G401 (cell line): ENCODE measurements at places on chromosomes 12 and 14. TPM values are rescaled to one million over a fixed set of nuclear protein-coding genes. Genes with fewer than 3 reads are reported as not detected.
A peak's percentile ranks its signal among the peaks of the same experiment; 100 is the strongest.

DNA sequence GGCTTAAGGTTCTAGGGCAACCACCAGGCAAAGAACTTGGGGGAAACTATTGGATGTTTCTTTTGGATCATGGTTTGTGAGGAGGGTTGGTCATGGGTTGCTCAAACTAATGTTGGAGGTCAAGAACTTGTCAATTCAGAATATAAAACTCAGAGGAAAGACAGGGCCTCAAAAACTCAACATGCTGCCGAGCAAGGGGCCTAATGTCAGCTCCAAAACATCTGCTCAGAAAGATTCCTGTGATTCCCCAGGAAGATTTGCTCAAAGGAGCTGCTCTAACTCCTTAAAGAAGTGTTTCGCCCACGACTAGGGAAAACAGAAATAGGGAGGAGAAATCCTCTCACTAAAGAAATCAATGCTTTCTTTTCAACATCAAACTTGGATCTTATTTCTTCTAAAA, 3.7 kb upstream of the IGF1 start:
- DNase-seq: no peak

DNA sequence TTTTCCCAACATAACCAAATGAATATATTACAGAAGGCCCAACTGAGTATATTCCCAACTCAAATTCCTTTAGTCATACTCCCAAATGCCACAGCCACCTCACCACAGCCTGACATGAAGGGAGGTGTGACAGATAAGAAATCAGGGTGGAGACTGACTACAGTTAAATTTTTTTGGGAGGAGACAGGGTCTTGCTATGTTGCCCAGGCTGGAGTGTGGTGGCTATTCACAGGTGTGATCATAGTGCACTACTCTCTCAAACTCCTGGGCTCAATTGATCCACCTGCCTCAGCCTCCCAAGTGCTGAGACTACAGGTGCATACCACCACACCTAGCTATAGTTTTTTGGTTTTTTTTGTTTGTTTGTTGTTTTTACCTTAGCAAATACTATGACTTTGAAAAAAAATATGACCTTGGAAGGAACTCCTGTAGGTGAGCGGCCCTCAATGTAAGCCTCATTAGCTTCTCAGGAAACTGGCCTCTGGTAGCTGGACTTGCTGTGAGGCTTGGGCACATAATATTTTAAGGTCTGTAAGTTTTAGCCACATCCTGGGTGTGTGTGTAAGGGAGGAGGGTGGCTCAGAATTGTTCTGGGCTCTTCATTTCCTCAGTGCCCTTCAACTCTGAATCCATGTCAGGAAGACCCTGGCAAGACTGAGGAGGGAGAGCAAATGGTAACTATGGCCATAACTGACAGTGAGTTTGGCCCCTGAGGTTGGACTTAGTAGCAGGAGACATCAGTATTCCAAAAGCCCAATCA, 39.1 kb upstream of the LTBP2 start:
- DNase-seq: no peak

DNA sequence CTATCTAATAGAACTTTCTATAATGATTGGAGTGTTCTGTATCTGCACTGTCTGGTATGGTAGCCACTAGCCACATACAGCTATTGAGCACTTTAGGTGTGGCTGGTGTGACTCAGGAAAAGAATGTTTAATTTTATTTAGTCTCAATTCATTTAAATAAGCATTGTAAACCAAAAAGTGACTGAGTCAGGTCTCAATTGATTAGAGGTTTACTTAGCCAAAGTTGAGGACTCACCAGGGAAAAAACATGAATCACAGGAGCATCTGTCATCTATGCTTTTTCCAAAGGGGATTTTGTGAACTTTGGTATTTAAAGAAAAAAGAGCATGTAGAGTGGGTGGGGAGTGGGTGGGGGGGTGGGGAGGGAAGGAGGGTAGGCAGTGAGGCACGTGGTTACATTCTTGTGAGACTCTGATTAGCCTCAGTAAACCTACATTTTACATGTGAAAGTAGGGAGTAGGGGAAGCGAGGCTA, 473.1 kb downstream of the ATP23 start:
- no peak for DNase-seq

DNA sequence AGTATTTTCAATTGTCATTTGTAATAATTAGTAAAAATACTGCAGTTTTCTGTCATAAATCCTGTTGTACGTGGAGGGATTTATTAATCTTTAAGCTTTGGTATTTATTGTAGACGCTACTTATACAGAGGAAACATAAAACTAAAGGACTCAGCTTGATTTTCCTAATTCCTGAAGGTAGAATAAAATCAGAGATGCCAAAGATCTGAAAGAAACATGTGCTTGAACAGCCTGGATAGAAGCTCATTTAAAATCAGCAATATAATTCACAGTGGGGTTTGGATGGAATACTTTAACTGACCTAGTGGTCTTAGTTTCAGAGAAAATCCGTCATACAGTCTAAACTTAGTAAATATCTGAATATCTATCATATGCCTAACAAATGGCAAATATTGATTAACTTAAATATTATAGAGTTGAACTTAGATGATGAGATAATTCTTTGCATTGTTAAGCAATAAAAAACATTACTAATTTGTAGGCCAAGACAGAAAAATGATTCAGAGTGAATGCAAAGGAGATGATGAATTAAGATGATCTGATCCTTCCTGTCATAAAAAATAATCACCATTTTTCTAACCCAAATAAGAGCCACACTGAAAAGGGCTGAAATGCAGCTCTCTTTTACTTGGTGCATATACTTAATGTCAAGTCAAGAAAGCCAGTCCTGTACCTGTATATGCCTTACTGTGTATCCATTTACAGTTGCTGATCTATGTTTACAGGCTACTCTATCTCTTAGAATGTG, 397.1 kb upstream of the DCN start:
- DNase-seq: peak; percentile 79

GRCh38 chr12:76859611-76860010, 19.2 kb downstream of the CSRP2 start:
- no peak for DNase-seq

GRCh38 chr14:28653521-28653920, 113.1 kb upstream of the FOXG1 start:
- DNase-seq: no peak

DNA sequence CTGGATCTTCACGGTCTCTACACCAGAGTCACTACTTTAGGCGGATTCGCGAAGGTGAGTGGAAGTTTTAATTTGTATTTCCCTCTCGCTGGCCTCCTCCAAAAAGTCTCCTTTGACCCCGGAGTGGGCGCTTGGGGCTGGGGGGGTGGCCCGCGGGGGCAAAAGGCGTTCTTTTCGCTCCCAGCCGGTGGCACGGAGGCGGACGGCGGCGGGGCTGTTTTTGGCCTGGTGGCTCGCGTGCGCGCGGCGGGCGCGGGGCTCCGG, 510 bp downstream of the ARID2 start:
- DNase-seq: no peak

GRCh38 chr12:32482226-32482625, 82.9 kb downstream of the FGD4 start:
- no peak for DNase-seq

DNA sequence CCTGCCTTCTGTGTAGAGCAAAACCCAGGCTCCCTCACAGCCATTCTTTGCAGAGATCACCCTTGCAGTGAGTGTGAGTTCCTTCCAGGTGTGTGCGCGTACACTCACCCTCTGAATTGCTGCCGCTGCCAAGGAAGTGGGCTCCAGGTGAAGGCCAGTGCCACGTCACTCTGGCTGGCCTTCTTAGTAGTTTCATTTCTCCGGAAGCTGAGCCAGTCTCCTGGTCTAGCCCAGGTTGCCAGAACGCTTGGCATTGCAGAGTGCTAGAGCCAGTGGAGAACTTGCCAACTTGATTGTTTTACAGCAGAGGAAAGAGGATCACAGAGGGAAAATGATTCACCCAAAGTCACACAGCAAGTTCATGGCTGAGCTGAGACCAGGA, 11.0 kb downstream of the CBLN3 start:
- peak; percentile 75 for DNase-seq

DNA sequence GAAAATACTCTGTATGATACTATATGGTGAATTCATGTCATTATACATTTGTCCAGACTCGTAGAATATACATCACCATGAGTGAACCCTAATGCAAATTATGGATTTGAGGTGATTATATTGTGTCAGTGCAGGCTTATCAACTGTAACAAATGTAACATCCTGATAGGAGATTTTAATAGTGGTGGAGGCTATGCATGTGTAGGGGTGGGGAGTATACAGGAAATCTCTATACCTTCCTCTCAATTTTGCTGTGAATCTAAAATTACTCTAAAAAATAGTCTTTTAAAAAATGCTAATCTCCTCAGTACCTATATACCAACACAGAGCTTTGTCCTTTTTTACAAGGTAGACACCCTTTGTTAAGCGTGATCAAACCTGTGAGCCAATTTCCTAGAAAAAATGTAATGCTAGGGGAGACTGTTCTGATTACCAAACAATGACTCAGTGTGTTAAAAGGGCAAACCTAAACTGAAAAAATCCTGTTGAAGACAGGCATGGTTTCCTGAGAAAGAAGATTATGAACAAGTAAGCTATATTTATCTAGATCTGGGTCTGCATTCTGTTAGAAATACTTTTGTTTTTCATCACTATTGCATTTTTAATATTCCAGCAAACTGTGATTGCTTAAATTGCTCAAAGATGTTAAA, 170.9 kb downstream of the DUSP6 start:
- DNase-seq: no peak

DNA sequence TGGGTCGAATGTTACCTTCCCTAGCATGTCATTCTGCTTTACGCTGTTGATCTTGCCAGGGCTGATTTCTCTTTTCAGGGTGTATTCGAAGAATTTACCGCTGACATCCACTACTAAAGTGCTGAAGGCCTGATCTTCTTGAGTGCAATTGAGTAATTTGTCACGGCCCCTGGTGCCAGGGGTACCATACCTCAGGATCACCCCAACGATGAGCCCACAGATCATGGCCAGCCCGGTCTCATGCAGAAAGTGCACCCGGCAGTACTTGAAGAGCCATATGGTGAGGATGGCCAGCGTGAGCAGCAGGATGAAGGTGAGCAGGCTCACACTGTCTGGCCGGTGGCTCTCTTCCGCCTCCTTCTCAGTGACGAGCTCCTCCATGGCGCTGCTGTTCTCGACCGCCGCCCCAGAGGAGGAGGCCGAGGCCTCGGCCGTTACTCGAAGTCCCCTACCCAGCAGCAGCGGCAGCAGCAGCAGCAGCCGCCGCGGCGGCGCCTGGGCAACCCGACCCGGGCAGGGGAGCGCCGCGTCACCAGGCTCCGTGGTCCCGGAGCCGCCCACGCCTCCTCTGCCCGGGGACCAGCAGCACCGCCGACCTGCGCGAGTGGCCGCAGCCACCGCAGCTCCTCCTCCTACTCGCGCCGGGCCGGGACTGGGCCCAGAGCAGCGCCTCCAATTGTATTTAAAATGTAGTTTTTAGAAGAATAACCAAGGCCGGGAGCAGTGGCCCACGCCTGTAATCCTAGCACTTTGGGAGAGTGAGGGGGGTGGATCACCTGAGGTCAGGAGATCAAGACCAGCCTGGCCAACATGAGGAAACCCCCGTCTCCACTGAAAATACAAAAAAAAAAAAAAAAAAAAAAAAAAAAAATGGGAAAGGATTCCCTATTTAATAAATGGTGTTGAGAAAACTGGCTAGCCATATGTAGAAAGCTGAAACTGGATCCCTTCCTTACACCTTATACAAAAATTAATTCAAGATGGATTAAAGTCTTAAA, 58.5 kb upstream of the TMPO start:
- DNase-seq: peak; percentile 63

DNA sequence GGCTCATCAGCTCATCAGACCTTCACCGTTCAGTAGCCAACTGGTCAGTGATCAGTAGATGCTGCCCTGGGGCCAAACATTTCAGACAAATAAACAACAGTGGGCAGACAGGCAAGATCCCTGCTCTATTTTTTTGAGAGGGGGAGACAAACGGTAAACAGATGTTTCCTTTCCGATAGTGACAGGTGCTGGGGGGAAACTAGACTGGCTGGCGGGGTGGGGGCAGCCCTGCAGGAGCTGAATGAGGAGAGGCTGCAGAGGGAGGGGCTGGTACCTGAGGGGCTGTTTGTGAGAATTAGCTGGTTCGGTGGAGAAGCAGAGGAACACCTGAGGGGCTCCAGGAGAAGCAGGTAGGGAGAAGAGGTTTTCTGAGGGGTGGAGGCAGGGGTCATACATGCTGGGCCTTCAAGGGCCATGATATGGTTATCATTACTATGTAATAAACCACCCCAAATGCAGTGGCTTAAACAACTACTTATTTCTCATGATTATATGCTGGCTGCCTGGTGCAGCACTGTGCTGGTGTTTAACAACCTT, 8.2 kb upstream of the GOLGA3 start:
- DNase-seq: peak; percentile 58

DNA sequence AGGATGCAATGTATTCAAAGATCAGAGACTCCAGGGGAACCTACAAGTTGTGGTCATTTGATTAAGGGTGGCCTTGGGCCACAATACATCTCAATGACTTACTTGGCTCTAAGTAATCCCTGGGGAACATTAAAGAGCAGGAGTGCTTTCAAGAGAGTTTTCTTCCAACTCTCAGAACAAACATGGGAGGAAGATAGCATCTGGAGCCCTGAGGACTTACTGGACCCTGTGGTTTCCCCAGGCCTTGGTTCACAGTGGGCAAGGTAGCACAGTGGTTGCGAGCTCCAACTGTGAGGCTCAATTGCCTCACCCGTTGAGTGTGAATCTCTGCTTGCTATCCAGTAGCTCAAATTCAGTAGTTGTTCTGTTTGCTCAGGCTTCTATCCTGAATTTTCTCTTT, 32.4 kb downstream of the STXBP6 start:
- DNase-seq: no peak

DNA sequence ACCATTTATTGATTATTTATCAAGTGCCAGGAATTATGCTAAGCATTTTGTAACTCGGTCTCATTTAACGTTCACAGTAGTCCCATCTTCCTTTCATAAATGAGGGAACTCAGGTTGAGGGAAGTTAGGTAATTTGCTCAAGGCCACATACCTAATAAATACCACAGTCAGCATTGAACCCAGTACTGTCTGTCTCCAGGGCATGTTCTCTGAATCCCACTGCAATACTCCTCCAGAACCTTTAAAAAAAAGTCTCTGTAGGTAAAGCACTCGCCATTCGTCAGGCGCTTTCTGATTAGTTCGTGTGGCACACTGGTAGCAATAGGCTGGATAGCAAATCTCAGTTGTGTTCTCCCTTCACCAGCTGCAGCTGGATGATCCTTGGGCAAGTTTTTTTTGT, 14.3 kb downstream of the SLC17A8 start:
- no peak for DNase-seq

- no peak for DNase-seq
Observed at GRCh38 chr12:1300460-1300859, 293.9 kb downstream of the FBXL14 start.

The SLC15A4 gene
- 32.8 and 48.6 TPM in 2 replicates for total RNA-seq

The CPM gene
- total RNA-seq: not detected in 2 replicates

The BEGAIN gene
- 0.31 and 1.3 TPM in 2 replicates for total RNA-seq

The CSRP2 gene
- 46.2 and 57.5 TPM in 2 replicates for total RNA-seq

The BICDL1 gene
- 13.5 and 14.2 TPM in 2 replicates for total RNA-seq

The CCDC91 gene
- 8.3 and 9.1 TPM in 2 replicates for total RNA-seq

The ACRBP gene
- not detected in 2 replicates for total RNA-seq

The KRT75 gene
- 0.20 and 0.43 TPM in 2 replicates for total RNA-seq

The IL31 gene
- not detected in 2 replicates for total RNA-seq

The JPH4 gene
- not detected in 2 replicates for total RNA-seq

The ATN1 gene
- total RNA-seq: 2.2 and 6.2 TPM in 2 replicates

The AMN1 gene
- 7.8 and 8.0 TPM in 2 replicates for total RNA-seq

The UBE3B gene
- 20.3 and 37.8 TPM in 2 replicates for total RNA-seq
